Thymus (tissue), 14 donors: ENCODE measurements at places on chromosomes 3 and 15. TPM values are rescaled to one million over a fixed set of nuclear protein-coding genes. Genes with fewer than 3 reads are reported as not detected.

- DNase-seq, result no peak
These were observed 4.7 kb downstream of the LRRC15 start for GRCh38 chr3:194364652-194365434.

DNA sequence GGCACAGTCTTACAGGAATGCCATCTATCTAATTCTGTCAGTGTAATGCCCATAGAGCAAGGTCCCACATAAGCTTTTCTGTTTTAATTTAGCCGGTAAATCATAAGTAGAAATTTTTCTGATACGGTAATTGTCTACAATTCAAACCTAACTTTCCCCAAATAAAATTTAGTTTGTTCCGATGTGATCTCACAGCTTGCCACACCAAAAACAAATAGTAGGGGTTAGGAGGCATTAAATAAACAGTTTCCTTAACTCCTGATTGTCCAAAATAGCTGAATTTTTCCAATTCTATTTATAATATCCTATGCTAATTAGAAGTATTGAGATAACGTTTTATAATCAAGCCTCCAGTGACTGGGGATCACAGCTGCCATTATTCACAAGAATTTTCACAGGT lies 53.3 kb downstream of the TSC22D2 start:
- no peak for DNase-seq

- no peak for DNase-seq
These were observed 93.5 kb downstream of the SERPINI1 start for GRCh38 chr3:167829071-167829470.

GRCh38 chr15:62128916-62129315 lies 36.2 kb downstream of the C2CD4B start:
- peak; percentile 77 for DNase-seq

DNA sequence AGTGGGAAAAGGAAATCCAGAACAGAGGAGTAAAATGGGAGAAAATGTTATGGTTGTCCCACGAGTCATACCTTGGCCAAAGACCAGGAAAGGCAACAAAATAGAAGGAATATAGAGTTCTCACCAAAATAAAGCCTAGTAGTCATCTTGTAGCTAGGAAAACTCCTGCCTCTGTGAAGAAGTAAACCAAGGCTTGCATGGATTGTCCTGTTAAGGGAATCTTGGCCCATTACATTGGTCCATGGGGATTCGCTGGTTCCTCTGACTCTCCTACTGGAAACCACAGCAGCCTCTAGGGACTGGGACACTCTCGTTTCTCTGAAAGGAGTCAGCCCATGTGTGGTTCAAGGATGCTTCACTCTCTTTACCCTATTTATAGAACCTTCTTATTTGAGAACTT lies 62.9 kb upstream of the FNDC3B start:
- no peak for DNase-seq

DNA sequence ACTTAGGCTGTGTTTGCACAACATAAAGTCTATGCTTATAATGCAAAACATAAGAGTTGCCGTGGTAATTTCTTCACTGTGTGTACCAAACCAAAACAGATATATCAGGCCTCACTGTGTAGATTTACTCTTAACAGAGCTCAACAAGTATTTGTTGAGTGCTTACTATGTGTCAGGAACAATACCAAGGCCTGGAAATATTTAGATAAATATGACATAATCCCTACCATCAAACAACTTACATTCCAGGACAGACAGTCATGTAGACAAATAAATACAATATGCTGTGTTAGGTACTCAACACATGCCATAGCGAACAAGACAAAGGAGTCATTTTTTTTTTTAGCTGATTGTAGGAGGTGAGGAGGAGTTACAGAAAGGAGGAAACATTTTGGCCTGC lies 554.0 kb downstream of the NSUN3 start:
- no peak for DNase-seq

DNA sequence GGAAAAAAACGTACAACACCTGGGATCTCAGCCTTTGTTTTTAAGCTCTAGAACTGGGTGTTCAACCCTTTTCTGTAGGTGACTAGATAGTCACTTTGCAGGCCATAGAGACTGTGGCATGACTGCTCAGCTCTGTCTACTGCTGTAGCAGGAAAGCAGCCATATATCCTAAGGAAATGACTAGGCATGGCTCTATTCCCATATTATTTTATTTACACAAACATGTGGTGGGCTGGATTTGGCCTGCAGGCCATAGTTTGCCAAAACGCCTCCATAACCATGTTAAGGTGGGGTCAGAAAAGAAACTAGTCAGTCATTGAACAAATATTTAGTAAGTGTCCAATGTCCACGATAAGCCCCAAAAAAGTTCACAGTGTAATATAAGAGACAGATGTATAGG lies 452.5 kb downstream of the MCTP2 start:
- DNase-seq, result no peak

- no peak for DNase-seq
These were observed 113.5 kb upstream of the SLC7A14 start for GRCh38 chr3:170699158-170700053.

DNA sequence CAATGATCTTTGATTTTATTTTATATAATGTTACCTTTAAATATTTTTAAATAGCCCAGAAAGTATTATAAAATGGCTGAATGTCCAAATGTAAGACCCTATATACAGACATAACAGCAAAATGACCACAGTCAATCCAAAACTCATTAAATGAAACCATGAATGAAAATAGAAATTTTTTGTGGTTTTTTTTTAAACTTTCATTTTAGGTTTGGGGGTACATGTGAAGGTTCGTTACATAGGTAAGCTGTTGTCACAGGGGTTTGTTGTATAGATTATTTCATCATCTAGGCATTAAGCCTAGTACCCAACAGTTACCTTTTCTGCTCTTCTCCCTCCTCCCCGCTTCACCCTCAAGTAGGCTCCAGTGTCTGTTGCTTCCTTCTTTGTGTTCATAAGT lies 108.8 kb downstream of the FAIM start:
- DNase-seq, result no peak

- DNase-seq, result no peak
These were observed 34.5 kb upstream of the ST3GAL6 start for GRCh38 chr3:98728672-98729071.

GRCh38 chr3:141093397-141093796 lies 42.2 kb downstream of the SPSB4 start:
- no peak for DNase-seq

- DNase-seq, result no peak
These were observed 166.1 kb downstream of the LRRK1 start for GRCh38 chr15:101085311-101085700.

Gene CTXN2
- polyA plus RNA-seq, result not detected

Gene CELSR3
- polyA plus RNA-seq, result 1.4 TPM

Gene EAF2
- polyA plus RNA-seq, result 18.0 TPM

Gene CCDC54
- not detected for polyA plus RNA-seq

Gene DPH3
- polyA plus RNA-seq, result 21.2 TPM

Gene IRAK2
- polyA plus RNA-seq, result 3.3 TPM

Gene FMN1
- 24.8 TPM for polyA plus RNA-seq

Gene DCUN1D1
- polyA plus RNA-seq, result 13.7 TPM

Gene CPN2
- 0.07 TPM for polyA plus RNA-seq

Gene CAMKV
- polyA plus RNA-seq, result 0.23 TPM
